Stimulated activated CD8-positive, alpha-beta memory T cell treated with anti-CD3 and anti-CD28 coated beads, Interleukin-7, amount 100 ng/mL, for 24 hours (primary cell): ENCODE measurements at places on chromosomes 1 and 21.

GRCh38 chr1:6545276-6546112 is 8.8 kb downstream of the NOL9 start:
- DNase-seq, result no peak

DNA sequence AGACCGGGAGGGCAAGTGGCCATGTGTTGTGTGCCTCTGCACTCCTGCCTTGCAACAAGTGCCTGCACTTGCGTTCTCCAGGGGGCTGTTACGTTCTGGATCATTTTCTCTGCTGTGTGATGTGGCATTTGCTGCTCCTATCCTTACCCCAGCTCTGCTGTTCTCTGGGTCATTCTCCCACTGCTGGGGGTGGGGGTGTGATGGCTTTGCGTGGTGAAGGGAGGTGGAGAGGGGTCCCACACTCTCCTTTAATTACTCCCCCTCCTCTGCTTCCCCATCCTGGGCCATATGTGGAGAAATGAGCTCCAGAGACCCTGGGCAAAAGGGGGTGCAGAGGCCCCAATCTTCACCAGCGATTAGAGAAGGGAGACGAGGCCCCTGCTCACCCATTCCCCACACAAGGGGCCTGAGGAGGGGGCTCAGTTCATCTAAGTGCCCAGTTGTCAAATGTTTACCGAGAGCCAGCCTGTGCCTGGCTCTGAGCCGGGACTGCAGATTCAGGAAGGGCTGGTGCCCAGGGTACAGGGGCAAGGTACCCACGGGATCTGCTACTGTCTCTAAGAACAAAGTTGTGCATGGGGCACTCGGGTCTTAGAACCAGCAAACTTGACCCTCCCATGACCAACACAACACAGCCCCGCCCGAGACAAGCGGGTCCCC is 355.4 kb downstream of the PTPRU start:
- no peak for DNase-seq

- DNase-seq, result no peak
Measured at GRCh38 chr1:18541046-18541795, 60.5 kb downstream of the KLHDC7A start.

DNA sequence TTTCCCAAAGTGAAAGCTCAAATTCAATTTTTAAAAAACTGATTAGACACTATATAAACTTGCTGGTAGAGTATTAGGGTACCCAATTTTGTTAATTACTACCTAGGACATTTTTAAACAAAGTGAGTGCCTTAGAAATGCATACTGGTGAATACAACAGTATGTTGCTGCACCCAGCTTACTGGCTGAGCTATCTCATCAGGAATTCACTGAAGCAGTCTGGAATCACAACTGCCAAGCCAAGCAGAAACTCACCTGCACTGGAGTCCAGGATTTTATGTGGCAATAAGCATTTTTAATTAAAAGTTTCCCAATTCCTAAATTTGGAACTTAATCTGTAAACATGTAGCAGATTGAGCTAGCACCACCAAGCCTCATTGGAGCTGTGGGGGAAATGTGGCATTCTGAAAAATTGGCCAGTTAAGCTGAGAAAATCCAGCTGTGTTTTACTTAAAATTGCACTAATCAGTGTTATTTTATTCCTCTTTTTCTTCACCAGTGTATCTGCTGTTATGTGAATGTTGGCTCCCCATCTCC is 61.8 kb downstream of the CLEC20A start:
- DNase-seq, result no peak

DNA sequence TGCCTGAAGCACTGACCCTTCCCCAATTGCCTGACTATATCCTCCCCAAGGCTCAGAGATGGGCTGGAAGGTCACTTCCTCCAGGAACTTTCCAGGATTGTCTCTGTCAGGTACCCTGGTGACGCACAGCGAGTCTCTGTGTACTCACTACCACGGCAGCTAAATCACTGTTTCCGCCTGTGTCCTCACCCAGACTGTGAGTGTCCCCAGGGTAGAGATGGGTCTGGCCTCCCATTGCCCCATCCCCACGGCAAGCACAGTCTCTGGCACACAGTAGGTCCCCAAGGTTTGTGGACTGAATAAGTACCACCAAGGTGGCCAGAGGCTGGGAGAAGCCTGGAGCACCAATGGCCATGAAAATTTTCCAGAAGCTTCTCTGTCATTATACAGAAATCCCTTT is 93.8 kb upstream of the RUNX3 start:
- DNase-seq, result no peak

DNA sequence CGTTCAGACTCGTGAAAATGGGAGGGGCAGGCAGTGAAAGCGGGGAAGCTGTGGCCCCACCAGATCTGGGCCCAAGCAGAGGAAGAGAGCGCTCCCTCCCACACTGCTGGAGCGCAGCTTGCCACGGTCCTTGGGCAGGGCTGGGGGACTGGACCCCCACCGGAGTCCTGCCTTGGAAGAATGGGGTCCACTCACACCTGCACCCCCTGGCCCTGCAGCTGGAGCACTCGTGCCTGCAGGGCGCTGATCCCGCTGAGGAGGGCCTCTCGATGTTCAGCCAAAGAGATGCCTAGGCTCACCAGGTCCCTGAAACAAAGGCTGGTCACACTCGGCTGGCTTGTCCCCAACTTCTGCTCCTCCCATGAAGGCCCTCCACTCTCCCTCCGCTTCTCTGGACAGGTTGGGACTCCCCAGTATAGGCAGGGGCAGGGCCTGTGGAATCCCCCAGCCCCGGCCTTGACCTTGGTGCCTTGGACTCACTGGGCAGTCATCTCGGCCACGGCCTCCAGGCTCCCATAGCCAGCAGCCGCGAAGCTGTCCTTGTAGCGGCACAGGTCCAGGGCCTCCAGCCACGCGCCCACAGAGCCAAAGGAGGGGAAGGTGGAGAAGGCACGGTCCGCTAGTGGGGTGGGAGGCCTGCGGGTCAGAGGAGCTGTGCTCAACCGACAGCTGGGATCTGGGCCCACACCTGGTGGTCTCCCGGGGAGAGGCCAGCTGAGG is 26.0 kb downstream of the CDCA8 start:
- DNase-seq, result no peak

- no peak for DNase-seq
Measured at GRCh38 chr1:74689621-74690363, 16.2 kb upstream of the ERICH3 start.

DNA sequence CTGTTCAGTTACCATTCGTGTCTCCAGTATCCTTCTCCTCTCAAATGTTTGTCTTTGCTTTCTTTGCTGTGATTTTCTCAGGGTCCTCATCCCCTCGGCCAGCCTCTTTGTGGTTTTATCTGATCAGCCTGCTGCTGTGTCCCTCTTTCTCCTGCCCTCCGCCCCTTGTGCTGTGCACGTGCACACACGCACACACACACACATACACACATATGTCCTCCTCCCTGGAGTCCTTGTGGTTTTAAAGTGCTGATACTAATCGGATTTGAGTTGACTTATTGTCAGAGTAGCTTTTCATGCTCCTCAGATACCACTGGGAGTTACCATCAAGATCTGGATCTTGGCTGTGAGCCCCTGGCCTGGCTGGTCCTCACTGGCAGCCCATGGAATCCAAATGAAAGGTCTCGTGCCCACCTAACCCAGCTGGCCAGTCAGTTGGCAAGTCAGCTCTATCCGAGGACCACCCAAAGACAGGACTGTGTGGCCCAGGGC is 34.1 kb downstream of the QSOX1 start:
- no peak for DNase-seq

DNA sequence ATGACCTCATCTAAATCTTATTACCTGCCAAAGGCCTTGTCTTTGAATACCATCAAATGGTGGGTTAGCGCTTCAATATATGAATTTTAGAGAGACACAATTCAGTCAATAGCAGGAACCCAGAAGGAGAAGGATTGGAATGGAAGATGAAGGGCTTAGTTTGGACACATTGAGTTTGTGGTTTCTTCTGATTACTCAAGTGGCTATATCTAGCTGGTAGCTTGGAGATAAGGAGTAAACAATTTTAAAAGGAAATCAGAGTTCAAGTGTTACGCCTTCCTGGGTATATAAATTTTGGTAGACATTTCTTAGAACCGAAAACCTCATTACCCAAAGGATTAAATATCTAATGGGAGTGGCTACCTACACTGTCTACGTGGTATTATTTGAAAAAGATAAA is 80.2 kb downstream of the RGS2 start:
- no peak for DNase-seq

GRCh38 chr1:61289232-61290098 is 207.1 kb downstream of the NFIA start:
- no peak for DNase-seq

DNA sequence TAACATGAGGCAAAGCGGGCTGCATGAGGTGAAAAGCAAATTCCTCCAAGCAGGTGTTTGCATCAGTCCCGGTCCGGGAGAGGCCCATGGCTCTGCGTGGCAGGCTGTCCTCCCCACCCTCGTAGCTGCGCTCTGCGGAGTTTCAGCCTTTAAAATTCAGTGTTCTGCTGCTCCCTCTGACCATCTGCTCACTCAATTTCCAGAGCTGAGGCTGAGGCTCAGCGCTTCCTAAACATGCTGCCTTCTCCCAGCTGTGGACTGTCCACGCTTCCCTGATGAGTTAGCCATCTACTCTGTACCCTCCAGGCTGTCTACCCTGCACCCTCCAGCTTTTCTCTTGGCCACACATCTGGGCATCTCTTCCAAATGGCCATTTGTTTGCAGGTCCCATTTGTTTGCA is 87.7 kb downstream of the KCNJ6 start:
- no peak for DNase-seq

GRCh38 chr1:31938184-31938975 is at the start of gene PTP4A2:
TSS of gene PTP4A2 (minus strand) at chr1:31938368. CDS start at chr1:31919065, 19,303 bp downstream.
- DNase-seq, result peak; percentile 69

DNA sequence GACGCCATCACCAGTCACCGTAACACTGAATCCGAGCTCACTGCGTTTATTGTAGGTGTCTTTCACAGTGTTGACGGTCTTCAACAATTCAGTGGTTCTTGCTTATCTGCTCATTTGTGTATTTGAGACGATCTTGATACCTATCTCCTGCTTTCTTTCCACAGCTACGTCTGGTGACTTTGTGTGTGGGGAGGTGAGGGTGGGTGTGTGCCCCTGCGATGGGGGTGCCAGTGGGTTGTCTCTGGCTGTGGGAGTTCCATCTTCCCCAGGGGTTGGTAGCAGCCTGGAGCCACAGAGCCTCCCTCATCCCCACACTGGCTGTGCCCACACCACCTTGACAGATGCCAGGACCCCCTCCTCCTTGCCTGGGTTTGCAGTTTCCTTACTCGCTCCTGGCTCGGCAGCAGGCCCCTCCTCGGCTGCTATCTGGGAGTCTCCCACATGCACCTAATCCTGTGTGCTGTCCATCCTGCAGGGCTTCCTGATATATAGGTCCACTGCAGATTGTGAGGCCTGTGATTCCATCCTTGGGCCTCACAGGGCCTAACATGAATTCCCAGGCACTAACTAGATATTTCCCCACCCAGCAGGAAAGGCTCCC is 6.3 kb upstream of the PARP1 start:
- no peak for DNase-seq

DNA sequence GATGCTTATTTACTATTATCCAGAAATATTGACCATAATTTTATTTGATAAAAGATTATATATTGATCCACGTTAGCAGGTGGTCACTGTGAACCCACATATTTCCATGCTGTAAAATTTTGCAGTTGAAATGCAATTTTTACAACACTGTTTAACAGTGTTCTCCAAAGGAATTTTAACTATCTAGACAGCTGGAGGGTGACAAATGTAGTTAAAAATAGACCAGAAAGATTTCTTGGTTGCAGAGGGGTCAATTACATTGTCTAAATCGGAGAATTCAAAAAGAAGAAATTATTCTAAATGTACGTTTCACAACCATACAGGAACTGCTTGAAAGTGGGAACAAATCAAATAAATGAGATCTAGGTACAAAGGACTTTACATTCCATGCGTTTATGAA is 625.2 kb upstream of the NCAM2 start:
- no peak for DNase-seq

DNA sequence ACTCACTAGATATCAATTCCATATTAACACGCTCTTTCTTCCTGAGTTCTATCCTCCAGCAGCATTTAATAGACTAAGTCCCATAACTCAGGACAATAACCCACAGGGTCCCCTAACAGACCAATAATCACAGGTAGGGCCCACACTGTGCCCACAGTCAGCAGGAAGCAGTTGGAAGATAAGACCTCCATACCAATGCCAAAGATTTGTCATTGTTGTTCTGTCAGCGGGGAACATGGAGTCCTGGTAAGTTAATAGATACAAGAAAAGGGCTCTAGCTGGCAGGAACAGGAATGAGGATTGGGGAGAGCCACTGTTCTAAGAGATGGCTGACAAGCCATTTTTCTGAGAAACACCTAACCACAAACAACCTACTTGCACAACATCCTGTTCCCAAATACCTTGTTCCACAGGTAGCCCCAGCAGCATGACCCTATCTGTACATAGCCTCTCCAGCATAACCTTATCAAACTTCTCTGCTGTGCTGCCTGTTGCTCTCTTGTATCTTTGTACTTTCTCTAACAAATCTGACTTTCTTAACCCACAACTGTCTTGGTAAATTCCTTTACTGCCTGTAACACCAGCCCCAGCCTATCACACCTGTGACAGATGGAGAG is 142.0 kb upstream of the KCNJ15 start:
- no peak for DNase-seq

DNA sequence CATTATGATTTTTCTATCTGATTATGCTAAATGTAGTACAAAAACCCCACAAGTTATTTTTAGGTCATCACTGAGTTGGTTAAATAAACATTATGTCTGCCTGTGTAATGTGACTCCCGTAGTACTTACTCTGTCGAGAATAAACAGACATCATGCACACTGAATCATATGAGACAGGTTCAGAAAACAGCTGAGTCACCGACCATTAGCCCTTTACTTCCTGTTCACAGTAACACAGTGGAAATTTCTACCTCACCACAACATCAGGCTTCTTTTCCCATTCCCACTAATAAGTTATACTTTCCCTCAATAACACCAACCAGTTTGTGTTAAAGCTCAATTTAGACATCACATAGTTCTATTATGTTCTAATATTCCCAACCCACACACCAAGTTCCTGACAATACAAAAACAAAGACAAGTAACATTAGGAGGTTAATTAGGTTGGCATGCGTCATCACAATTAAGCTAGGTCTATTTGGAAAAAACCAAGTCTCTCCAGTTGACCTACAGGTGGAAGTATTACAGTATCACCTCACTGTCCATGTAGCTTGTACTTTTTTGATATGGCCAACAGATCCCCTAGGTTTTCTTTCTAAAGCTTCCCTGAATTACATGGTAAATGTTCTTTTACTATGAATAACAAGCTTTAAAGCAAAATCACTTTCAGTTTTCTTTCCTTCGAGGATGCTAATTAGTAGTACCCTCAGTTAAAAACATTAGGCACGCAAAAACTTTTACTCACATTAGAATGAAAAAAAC is 154.2 kb downstream of the EIF4G3 start:
- no peak for DNase-seq

GRCh38 chr1:222420633-222421032 is 127.3 kb downstream of the HHIPL2 start:
- DNase-seq, result no peak

DNA sequence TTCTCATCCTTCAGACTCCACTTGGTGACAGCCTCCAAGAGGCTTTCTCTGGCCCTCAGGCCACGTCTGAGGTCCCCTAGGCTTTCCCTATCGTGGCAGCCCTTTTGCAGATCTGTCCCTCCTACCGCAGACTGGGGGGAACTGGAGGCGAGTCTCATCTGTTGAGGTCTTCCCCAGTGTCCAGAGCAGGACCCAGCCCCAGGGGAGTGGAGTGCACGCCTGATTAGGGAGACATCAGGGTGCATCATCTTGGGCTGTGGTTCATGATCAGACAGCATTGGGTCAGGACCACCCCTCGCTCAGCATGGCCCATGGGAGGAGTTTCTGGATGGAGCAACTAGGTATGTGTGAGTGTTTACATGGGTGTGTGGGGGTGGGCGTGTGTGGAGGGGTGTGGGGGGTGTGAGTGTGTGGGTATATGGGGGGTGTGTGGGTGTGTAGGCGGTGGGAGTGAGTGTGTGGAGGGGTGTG is 8.5 kb upstream of the MATN1 start:
- DNase-seq, result no peak
